Activated T-cell treated with anti-CD3 and anti-CD28 coated beads for 48 hours (primary cell): ENCODE measurements at places on chromosomes 6 and 20.
A peak's percentile ranks its signal among the peaks of the same experiment; 100 is the strongest.

- no peak for DNase-seq
These were observed 48.7 kb upstream of the BMP2 start for GRCh38 chr20:6718662-6719368.

GRCh38 chr6:16903470-16903869, 142.2 kb upstream of the ATXN1 start:
- DNase-seq = no peak

- DNase-seq = peak; percentile 2
These were observed 142.0 kb upstream of the GMDS start for GRCh38 chr6:2387445-2387844.

- no peak for DNase-seq
These were observed 16.6 kb downstream of the PRKN start for GRCh38 chr6:162710936-162711335.

- DNase-seq = no peak
These were observed 57.8 kb upstream of the ARID1B start for GRCh38 chr6:156719395-156719719.

DNA sequence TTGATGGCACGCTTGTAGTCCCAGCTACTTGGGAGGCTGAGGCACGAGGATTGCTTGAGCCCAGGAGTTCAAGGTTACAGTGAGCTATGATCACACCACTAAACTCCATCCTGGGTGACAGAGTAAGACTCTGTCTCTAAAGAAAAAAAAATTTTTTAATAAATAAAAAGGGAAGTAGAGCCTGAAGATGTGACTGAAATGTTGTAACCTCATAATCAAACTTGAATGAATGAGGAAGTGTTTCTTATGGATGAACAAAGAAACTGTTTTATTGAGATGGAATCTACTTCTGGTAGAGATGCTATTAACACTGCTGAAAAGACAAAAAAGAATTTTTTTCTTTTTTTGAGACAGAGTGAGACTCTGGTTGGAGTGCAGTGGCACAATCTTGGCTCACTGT, 6.7 kb downstream of the MAK start:
- DNase-seq = no peak

GRCh38 chr6:3063733-3064700, 4.3 kb upstream of the RIPK1 start:
- DNase-seq = peak; percentile 92

- DNase-seq = no peak
These were observed 28.6 kb upstream of the LAMP5 start for GRCh38 chr20:9485614-9486340.

- DNase-seq = no peak
These were observed 170.5 kb downstream of the GPX5 start for GRCh38 chr6:28696167-28696566.

DNA sequence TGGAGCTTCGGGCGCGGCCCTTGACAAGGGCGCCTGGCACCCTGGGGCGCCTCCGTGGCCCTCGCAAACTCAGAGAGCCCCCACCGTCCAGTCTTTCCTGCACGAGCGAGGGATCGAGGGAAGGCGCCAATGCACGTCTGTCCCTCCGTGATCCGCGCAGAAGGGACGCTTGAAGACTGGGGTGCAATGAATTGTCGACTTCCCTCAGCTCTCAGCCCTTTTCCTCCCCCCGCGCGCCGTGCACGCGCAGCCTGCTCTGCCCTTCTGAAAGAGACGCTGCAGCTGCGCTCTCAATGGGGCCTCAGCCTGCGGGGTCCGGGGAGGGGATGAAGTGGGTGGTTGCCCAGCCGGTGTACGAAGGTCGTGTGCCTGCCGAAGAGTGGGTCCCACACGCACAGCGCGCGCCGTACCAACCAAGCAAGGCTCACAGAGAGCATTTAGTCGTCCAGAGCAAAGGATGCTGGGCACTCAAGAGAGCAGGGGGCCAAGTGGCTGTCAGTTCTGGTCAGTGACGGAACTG, 5.5 kb upstream of the SOX4 start:
- DNase-seq = no peak

DNA sequence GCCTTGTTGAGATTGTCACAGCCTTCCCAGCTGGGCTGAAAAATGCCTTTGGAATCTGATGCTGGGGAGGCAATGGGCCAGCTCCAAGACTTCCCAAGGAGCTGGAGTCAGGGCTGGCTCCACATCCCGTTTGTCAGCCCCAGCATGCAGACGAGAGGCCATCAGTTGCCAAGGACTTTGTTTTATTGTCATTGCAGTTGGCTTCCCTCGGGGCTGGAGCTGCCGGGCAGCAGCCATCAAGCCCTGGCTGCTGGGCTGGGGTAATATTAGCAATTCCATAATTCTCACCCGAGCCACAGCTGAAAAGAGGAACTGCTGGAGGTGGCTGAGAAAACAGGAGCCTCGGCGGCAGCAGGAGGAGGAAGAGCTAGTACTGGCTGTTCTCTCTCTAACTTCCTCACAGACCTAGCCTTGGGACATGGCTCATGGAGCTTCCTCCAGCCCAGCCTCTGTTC, 182.5 kb downstream of the CDC5L start:
- no peak for DNase-seq

DNA sequence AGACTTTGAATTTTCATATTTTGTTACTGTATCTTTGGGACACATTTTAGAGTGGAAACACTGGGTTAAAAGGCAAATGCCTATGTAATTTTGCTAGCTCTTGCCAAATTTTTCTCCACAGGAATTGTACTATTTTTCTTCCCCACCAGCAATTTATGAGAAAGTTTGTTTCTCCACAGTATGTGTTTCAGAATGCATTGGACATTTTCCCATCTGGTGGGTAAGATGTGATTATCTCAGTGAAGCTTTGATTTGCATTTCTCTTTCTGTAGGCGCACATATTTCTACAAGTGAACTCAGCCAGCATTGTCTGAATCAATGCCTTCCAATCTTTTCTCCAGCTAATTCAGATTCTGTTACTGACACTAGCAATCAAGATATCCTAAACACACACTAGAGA, 157.8 kb downstream of the RCAN2 start:
- no peak for DNase-seq

GRCh38 chr6:155181498-155181897, 82.3 kb upstream of the CLDN20 start:
- no peak for DNase-seq

GRCh38 chr6:102023977-102024657, 630.6 kb downstream of the GRIK2 start:
- no peak for DNase-seq

- no peak for DNase-seq
These were observed 42.0 kb upstream of the BCAS1 start for GRCh38 chr20:54112221-54112884.

GRCh38 chr6:113512576-113512975, 344.6 kb upstream of the MARCKS start:
- no peak for DNase-seq

DNA sequence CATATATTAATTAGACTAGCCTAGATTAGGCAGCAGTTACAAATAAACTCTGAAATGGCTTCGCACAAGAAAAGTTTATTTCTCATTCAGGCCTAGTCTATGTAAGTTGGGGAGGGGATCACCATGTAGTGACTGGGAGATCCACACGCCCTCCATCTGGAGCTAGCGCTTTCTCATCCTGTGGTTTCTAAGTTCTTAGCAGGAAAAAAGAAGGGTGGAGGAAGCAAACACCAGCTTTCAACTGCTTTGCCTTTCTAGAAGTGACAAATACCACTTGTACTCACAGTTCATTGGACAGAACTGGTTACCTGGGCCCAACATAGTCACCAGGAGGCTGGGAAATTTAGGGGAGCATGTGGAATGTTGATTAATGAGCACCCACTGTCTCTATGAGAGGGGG, 46.6 kb downstream of the NDUFAF5 start:
- no peak for DNase-seq

- DNase-seq = no peak
These were observed 24.3 kb downstream of the ARHGAP18 start for GRCh38 chr6:129685662-129686031.

- no peak for DNase-seq
These were observed 36.8 kb upstream of the TENT5A start for GRCh38 chr6:81789291-81789690.

DNA sequence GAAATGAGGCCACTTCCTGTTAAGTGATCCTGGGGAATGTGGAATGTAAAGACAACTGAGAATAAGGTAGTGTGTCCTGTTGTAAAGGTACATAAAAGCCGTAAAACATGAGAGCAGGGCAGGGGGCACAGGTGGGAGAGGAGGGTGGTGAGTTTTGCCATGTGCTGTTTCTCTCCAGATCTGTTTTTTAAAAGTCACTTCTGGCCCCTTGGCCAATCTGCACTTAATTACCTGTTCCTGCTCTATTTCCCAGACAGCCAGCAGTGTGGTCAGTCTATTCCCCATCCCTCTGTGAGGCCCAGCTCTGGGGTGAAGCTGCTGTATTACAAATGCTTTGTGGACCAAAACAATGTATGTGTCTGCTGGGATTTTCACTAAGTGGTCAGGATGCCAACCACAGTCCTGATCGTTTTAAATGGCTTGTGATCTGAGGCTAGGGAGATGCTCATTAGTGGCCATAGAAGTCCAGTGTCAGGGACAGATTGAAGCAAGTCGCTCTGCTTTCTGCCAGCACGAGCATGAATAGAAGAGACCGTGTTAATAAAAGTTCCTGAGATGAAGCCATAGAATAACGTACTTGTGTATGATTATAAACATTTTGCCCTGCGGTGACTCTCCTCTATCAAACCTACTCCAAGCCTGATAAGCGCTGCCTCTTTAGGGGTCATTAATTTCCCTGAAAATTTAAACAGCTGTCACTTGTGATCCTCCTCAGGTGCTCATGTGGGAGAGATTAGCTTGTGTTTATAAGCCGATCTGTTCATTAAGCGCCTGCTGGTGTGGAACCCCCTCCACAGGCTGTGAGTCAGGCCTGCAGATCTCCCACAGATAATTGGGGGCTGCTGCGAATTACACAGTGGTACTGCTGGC, 111.8 kb upstream of the CENPW start:
- no peak for DNase-seq

DNA sequence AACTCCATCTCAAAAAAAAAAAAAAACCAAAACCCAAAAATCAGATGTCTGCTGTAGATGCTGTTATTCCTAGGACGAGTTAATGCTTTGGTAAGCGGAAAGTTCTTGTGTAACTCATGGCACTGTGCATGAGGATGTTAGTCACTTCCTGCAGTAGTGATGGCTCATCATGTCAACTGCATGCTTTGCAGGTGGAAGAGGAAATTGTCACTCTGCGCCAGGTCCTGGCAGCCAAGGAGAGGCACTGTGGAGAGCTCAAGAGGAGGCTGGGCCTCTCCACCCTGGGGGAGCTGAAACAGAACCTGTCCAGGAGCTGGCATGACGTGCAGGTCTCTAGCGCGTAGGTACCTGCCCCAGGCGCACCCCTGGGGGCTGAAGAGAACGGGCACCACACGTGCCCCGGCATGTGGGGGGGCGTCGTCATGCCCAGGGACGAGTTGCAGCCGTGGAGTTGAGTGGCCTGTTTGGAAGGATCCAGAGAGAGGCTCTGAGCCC, 8.5 kb downstream of the TPD52L2 start:
- DNase-seq = peak; percentile 22

GRCh38 chr6:142763205-142763604, 181.8 kb downstream of the HIVEP2 start:
- DNase-seq = no peak

- no peak for DNase-seq
These were observed 91.0 kb downstream of the PKHD1 start for GRCh38 chr6:51996296-51996947.

DNA sequence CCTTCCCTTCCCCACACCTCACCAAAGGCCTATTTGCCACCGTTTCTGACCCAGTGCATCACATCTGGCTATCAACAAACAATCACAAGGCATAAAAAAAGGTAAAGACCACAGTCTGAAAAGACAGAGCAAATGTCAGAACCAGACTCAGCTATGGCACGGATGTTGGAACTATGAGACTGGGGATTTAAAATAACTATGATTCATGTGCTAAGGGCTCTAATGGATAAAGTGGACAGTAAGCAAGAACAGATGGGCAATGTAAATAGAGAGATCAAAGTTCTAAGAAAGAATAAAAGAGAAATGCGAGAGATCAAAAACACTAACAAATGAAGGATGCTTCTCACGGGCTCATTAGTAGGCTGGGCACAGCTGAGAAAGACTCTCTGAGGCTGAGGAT, 99.5 kb downstream of the LAMP5 start:
- no peak for DNase-seq

GRCh38 chr6:167470101-167470835, 145.4 kb downstream of the TTLL2 start:
- no peak for DNase-seq

GRCh38 chr6:25100288-25100687, 164.5 kb upstream of the RIPOR2 start:
- no peak for DNase-seq

- DNase-seq = no peak
These were observed 82.6 kb downstream of the FAM217A start for GRCh38 chr6:3996349-3996748.

- DNase-seq = no peak
These were observed 24.6 kb upstream of the SERPINB1 start for GRCh38 chr6:2866171-2866846.

DNA sequence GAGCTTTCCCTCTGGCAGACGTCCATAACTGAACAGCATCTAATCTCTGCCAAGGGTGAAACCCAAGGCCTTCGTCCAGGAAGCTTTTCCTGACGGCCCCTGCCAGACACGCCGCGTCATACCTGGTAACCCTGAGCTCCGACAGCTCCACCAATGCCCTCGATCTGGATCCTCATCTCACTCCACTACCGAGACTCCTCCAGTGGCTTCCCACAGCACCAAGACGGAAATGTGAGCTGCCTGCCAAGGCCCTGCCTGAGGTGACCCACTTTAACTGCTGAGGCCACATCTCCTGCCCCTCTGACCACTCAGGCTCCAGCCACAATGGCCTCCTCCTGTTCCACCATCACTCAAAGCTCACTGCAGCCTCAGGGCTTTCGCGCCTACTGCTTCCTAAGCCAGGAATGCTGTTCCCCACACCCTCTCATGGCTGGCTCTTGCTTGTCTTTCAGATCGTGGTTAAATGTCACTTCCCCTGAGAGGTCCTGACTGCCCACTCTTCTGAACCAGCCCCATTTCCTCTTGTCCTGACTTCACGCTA, 143.2 kb downstream of the PREX1 start:
- no peak for DNase-seq

GRCh38 chr6:70549327-70549726, 17.4 kb upstream of the SDHAF4 start:
- DNase-seq = no peak

GRCh38 chr6:20566109-20566508, 31.9 kb downstream of the CDKAL1 start:
- no peak for DNase-seq

DNA sequence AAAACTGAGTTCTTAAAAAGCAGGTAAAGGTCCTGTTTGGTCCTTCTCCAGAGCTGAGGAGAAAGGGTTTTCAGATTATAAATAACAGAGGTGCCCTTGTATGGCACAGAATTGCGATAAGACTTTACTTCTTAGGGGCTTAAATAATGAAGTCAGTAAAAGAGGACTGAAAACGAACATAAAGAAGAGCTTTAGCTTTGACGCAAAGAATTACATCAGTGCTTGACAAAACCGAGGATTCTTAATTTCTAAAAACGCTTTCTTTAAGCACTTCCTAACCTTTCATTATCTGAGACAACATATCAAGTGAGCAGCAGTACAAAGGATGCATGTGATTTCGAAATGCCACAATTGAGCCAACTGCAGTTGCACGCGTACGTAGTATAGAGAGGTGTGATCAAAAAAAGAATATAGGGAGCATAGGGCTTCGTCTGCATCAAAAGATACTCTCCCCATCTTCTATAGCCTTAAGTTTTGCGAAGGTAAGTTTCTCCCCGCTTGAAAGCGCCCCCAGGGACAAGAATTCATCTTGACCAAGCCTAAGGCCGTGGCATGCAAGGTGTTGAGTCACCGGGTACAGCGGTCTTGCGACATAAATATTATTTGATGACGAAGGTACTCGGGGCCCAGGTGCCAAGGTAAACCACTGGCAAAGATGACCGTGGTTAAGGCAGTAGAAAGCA, 778 bp upstream of the LOC128125822 start:
- DNase-seq = peak; percentile 25
